NCI-H69 (cell line): ENCODE measurements at places on chromosomes 5 and 9.
A peak's percentile ranks its signal among the peaks of the same experiment; 100 is the strongest.

- DNase-seq = no peak
Measured at GRCh38 chr9:88312045-88312444, 76.2 kb upstream of the SPIN1 start.

DNA sequence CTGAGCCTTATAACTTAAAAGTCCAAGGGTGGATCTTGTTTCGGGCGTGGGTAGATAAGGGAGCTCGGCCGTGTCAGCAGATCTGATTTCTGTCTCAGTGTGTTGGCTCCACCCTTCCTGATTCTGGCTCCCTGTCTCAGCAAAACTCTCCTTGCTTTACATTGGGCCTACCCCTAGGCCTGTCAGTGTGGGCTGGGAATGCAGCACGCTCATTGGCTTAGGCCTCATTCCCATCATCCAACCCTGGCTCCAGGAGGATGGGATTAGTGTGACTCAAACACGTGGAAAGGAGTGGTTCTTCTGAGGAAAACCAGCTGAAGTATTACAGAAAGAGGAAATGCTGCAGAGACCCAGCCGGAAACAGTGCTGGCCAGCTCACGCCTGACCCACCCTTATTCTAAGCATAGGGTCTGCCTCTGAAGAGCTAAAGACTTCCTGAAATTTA, 59.9 kb downstream of the ZFAND5 start:
- DNase-seq = no peak

GRCh38 chr5:27241564-27242257, 203.3 kb upstream of the CDH9 start:
- no peak for DNase-seq

DNA sequence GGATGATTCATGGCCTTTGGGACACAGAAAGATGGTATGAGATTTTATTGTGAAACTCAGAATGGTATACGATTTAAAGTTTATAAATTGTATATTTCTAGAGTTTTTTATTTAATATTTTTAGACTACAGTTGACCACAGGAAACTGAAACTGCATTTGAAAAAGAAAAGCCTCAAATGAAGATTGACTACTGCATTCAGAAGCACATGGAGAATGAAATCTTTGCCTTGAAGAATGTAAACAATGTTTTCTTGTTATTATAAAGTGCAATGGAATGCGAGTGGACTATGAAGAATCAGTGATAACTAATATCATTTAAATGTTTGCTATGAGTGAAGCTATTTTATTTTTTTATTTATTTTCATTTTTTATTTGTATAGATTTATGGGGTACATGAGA, 169.1 kb upstream of the CDH18 start:
- no peak for DNase-seq

GRCh38 chr9:109481856-109482255, 16.3 kb downstream of the PTPN3 start:
- no peak for DNase-seq

GRCh38 chr5:147887026-147887627, 8.6 kb downstream of the SCGB3A2 start:
- DNase-seq = peak; percentile 69

- DNase-seq = peak; percentile 15
Measured at GRCh38 chr9:706606-707459, 134.7 kb upstream of the DMRT1 start.

DNA sequence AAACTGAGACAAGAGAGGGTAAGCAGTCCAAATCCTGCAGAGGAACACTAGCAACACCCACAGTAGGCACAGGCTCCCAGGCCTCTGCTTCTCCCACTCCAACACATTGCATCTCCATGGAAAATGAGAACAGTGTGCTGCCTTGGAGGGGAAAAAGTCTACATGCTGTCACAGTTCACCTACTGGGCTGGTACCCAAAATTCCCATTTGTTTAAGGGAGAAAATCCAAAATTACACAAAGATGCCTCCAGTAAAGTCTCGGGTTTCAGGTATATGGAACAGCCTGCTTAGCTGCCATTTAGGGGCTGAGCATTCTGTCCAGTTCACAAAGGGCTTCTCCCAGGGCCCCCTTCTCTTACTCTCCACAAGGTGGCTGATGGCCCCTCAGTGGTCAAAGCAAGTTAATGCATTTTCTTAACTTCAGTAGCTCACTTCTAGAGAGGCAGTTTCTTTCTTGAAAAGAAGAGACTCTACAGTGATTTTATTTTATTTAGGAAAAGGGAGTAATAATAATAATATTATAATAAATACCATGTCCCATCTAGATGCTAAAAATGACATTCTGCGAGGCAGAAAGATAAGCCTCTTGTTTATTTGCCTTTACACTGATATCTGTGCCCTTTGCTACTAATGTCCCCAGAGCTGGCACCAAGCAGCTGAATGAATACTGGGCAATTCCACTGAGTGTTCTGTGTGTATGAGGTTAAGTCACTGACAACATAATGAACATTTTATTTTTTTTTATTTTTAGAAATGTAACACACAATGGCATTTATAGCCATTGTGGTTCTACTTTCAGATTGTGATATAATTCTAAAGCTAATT, 89.4 kb downstream of the RGS7BP start:
- DNase-seq = peak; percentile 80

GRCh38 chr9:76516871-76517270, 57.9 kb downstream of the GCNT1 start:
- DNase-seq = no peak

DNA sequence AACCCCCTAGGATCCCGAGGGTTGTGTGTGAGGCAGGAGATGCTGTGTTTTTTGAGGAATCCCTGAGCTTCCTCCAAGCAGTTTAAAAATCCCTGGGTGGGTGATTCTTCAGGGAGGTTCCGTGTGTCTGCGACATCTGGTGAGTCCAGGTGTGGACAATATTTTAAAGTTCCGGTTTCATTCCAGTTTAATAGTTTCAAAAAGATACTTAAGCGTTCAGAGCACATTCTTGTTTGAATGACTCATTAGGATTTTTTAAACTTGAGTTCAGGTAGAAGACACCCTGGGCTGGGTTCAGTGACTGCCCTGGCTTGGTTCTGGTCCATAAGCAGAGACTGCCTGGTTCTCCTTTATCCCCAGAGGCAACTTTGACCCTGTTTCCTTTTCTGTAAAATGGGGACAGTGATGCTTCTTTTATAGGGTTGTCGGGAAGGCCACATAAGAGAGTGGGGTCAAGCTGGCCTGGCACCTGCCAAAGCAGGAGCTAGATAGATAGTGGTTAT, 119.2 kb downstream of the RGS3 start:
- no peak for DNase-seq

GRCh38 chr9:88534456-88535225, at the start of gene NXNL2:
NXNL2 (plus strand) TSS chr9:88535178; CDS start chr9:88535435, 257 bp downstream.
- peak; percentile 77 for DNase-seq

GRCh38 chr5:178306430-178307225, 74.0 kb upstream of the PHYKPL start:
- no peak for DNase-seq

- peak; percentile 70 for DNase-seq
Measured at GRCh38 chr9:20495098-20495497, 127.2 kb downstream of the MLLT3 start.

DNA sequence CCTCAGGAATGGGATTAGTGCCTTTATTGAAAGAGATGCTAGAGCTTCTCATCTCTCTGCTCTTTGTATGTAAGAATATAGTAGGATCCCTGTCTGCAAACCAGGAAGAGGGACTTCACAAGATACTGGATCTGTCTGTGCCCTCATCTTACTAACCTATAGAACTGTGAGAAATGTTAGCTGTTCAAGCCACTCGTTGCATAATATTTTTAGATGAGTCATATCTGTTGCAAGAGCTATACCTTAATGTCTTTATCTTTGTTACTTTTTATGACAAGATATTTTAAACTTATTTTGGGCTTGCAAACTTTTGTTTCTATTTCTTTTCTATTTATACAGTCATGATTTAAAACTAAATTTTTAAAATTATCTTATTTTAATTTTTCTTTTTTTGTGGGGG, 1296.8 kb upstream of the CDH6 start:
- DNase-seq = no peak

GRCh38 chr5:169146158-169146557, 154.8 kb downstream of the SLIT3 start:
- DNase-seq = no peak
